ENCODE measurements at places on chromosomes 12 and 14.
A peak's percentile ranks its signal among the peaks of the same experiment; 100 is the strongest.

DNA sequence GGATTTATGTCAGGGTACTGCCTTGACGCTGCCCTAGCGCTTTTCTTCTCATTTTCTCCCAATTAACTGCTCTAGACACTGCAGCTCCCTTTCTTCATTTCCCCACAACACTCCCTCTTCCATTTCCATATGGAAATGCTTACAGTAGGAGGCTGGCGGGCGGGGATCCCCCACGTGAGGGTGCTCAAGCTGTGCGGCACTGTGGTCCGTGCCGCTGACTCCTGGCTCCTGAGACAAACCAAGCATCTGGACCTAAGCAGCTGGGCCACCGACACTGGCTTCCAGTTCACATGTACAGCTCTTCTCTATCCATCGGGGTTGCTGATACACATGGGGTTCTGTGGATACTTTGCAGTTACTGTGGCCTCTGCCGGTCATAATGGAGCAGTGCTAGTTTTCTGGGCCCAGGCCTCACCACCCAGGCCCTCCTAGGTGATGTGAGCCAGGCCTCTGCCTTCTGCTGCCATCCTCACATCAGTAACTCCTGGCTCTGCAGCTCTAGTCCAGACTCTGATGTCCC, 20.2 kb downstream of the TCHP start:
- no peak for DNase-seq

DNA sequence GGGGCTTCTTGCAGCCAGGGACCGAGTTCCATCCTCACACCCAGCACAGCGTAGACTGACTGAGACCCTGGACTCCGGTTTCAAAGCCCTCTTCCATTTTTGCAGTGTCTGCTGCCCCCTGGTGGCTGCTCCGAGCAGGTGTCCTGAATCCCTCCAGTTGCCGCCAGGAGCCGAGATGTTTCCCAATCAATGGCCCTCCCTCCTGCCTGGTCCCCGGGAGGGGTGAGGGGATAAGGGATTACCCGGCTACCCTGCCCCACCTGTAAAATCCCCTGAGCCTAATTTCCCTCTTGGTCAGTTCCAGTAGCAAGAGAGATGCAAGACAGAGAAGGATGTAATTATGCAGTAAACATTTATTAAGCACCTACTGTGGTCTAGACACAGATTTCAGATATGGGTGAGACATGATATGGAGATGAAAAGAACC, 55.0 kb downstream of the PHETA1 start:
- DNase-seq = peak; percentile 93

DNA sequence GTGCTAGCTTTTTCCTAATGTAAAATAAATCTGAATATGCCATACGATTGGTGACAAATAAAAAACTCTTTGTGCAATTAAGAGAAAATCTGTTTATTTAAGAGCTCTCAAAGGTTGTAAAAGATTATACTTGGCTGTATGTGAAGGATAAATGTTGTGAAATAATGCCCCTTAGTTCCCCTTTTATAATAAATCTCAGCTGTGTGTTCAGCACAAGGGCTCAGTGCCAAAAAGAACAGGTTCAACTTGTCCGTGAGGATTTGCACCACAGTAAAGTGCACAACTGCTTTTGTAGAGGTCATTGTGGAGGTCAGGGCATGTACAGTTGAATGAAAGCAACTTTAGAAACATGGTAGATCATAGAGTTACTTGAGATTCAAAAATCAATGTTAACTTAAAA, 118.6 kb downstream of the TRMT5 start:
- DNase-seq = no peak

GRCh38 chr14:104392001-104392395, 187.6 kb upstream of the C14orf180 start:
- DNase-seq = no peak

GRCh38 chr14:106613256-106613655, 1086.9 kb downstream of the TMEM121 start:
- no peak for DNase-seq

DNA sequence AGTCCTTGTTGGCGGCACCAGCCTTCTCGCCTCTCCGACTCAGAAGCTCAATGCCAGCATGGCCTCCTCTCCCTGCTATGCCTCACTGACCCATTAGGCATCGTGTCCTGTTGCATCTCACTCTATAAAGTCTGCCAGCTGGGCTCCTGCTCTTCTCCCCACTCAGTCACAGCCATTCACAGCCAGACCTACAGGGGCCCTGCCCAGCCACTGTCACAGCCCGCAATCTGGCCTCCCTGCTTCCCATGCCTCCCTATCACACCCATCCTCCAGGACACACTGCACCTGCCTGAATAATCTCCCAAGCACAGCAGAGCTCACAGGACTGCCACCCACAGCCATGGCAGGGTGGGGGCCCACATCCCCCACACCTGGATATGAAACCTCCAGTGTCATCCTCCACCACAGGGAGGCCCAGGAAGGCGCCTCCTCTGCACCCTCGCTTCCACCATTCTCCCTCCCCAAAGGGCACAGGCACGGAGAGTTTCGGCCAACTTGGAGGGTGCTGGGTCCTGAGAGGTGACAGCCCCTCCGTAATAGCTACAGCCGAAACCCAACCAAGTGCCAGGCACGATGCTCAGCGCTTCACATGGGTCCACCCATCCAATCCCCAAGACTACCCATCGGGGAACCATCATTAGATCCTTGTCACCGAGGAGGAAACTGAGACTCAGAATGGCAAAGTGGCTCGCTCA, 370.3 kb downstream of the BCL11B start:
- DNase-seq = no peak

DNA sequence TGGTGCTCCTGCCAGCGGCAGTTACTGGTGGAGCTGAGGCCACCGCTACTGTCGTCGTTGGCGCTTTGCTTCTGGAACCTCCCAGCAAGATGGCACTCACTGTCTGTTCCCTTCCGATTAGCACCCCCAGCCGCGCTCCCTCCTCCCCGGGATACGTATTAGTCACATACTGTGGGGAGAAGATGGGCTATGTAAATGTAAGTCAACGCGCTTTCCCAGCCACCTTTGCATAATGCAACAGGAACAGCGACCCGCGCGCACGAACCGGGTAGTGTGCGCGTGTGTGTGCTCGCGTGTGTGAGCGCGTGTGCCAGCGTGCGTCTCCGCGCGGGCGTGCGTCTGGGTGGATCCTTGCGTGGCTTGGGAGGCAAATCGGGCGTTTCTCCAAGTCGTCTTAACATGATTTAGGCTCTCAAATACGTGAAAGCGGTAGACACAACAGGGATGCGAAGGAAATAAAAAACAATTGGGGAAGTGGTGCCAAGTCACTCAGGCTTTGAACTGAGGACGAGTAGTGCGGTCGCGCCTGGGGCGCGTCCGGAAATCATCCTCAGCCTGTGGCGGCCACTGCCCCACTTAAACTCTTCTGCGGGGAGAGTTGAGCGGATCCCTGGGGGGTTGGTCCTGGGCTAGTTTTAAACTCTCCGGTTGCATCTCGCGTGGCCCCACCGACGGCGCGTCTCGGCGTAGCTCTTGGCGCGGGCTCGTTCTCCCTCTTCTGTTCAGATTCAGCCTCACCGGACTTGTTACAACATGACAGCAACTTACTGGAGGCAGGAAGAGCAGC, 1.8 kb downstream of the FLRT2 start:
- peak; percentile 21 for DNase-seq

Measured in SK-N-SH (cell line).